Activated CD4-positive, alpha-beta T cell treated with anti-CD3 and anti-CD28 coated beads, Interleukin-2, amount 50 U/mL, for 4 hours (primary cell): ENCODE measurements at places on chromosomes 5 and 9.

GRCh38 chr5:128782446-128782845 is 182.8 kb upstream of the SLC27A6 start:
- no peak for DNase-seq

- DNase-seq: no peak
These were observed 161.8 kb downstream of the PALM2AKAP2 start for GRCh38 chr9:109941771-109942170.

- no peak for DNase-seq
These were observed 558.7 kb downstream of the ACTL7B start for GRCh38 chr9:108297073-108297472.

GRCh38 chr5:15452781-15453180 is 47.2 kb upstream of the FBXL7 start:
- DNase-seq: no peak

DNA sequence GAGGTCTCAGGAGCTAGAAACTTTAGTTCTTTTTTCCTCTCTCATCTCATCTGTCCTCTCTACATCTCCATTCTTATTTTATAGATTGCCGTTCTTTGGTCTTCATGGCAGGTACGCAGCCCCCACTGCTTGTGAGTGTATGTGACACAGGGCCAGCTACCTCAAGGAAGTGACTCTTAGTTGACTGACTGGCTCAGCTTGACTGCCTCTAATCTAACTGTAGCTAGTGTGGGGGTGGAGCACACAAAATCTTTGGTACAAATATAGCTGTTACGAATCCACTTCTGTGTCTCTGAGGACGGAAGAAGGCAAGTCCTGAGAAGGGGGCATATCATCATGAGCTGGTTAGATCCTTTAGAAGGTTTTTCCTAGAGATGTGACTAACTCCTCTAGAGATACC is 19.8 kb upstream of the SPTAN1 start:
- DNase-seq: no peak

DNA sequence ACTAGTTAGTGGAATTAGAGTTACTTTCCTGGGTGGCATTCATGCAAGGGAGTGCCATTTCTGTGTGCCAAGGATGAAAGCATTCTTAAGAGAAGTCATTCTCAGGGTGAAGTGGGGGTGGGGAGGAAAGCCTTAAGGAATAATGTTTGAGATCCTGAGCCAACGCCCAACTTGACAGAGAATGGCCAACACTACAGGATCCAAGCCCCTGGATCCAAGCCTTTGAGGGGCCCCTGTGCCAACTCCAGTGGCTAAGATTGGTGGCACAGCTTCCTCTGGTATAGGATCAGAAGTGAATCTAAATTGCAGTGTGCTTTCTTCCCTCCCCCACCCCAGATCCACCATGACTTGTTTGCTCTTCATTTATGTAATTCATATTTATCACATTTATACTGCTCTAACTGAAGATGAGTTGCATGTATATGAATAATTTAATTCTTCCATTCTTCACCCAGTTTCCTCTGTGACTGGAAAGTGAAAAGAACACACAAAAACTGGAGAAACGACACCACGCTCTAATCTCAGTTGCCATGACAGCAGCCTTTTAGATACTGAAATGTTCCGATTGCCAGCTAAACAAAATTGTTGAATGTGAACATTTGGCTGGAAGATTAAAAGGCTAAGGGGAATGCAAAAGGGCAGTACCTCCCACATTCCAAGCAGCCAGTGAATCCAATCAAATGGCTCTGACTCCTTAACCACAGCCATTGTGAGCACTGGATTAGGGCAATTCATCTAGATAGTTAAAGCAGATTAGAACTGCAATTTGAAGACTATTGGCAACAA is 4.5 kb downstream of the ZNF608 start:
- DNase-seq: no peak

DNA sequence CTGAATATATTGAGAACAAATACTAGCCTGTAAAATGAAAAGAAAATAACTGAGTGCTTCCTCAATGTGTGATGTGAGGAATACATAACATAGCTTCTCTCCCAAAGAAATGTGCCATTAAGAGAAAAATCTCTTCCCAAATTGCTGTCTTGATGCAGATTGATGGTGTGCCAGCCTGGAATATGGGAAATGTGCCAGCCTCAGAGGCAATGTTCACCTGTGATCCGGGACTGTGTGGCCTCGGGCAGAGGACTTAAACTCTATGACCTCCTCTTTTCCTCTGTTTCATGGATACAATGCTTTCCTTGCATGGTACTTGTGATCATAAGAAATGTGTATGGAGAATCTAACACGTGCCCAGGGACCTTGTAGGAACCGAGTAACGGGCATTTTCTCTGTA is 370.9 kb downstream of the DIRAS2 start:
- DNase-seq: no peak

DNA sequence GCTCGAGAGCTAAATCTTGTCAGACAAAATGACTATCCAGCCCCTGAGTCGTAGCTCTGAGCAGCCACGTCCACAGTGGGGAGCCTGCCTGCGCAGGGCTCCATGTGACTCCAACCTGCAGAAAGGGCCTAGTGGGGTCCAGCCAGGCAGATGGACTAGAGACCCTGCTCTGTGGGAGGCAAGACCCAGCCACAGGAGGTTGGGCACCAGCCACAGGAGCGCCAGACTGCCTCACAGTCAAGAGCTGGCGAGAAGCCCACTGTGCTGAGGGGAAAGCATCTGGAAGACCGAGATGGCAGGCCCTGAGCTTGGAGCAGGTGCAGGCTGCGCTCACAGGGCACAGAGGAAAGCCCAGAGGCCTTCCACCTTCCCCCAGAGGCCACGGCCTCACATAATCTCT is 61.4 kb downstream of the C5orf15 start:
- no peak for DNase-seq
